ENCODE measurements at places on chromosomes 12 and 14. TPM values are rescaled to one million over a fixed set of nuclear protein-coding genes. Genes with fewer than 3 reads are reported as not detected.

Gene PCK2
- total RNA-seq: 38.3 TPM

Gene OR4E2
- not detected for total RNA-seq

Gene ALX1
- total RNA-seq: 2.5 TPM

Gene HOXC6
- total RNA-seq: 0.28 TPM

Gene HOTAIR
- 0.09 TPM for total RNA-seq

Gene KICS2
- 5.3 TPM for total RNA-seq

Gene IRF9
- total RNA-seq: 69.2 TPM

Gene ACADS
- 10.6 TPM for total RNA-seq

Gene SERPINA3
- 8.0 TPM for total RNA-seq

Gene NELL2
- total RNA-seq: not detected

Gene SLC38A1
- 93.5 TPM for total RNA-seq

Gene AMDHD1
- 0.14 TPM for total RNA-seq

Gene TAS2R31
- total RNA-seq: 2.4 TPM

Gene DGLUCY
- total RNA-seq: 34.7 TPM

Gene NEUROD4
- total RNA-seq: not detected

Gene SAMD15
- 3.1 TPM for total RNA-seq

Gene PTPRQ
- 2.8 TPM for total RNA-seq

Gene LTBP2
- total RNA-seq: 71.0 TPM

Gene PTPRR
- total RNA-seq: 0.09 TPM

Gene TAS2R20
- 2.2 TPM for total RNA-seq

Gene FOXN4
- not detected for total RNA-seq

Gene OR4K5
- not detected for total RNA-seq

Gene CLEC4D
- total RNA-seq: not detected

Gene DCN
- 1,181 TPM for total RNA-seq

Gene RNASE3
- total RNA-seq: not detected

Gene GALNT16
- total RNA-seq: 0.85 TPM

Gene SLCO1B1
- total RNA-seq: not detected

Gene TRHDE
- 3.5 TPM for total RNA-seq

Gene GALNT8
- total RNA-seq: 0.18 TPM

Gene NTS
- total RNA-seq: 6.0 TPM

Gene BMP4
- total RNA-seq: 11.5 TPM

Gene MYF6
- total RNA-seq: not detected

Gene CCND2
- 44.0 TPM for total RNA-seq

Gene AICDA
- not detected for total RNA-seq

Gene CCDC175
- not detected for total RNA-seq

Gene CDKN3
- total RNA-seq: 15.1 TPM

Gene SLC25A47
- not detected for total RNA-seq

All from smooth muscle cell of bladder (primary cell).